ENCODE measurements at places on chromosomes 11 and 22.

DNA sequence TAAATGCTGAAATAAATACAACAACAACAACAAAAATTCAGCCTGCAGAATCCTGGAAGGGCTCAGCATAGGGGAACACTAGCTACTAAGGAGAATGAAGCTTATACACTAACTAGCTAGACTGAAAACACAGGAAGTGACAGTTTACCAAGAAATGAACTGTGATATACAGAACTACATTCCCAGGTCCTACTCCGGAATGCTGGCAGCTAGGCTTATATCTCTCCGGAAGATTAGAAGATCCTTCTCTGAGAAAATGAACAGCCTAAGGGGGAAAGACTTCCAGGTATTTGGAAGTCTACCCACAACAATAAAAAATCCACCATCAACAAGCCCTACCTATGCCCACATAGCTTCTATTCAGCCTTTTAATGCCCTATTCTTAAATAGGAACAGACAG is 31.0 kb downstream of the CCDC34 start:
- no peak for DNase-seq

DNA sequence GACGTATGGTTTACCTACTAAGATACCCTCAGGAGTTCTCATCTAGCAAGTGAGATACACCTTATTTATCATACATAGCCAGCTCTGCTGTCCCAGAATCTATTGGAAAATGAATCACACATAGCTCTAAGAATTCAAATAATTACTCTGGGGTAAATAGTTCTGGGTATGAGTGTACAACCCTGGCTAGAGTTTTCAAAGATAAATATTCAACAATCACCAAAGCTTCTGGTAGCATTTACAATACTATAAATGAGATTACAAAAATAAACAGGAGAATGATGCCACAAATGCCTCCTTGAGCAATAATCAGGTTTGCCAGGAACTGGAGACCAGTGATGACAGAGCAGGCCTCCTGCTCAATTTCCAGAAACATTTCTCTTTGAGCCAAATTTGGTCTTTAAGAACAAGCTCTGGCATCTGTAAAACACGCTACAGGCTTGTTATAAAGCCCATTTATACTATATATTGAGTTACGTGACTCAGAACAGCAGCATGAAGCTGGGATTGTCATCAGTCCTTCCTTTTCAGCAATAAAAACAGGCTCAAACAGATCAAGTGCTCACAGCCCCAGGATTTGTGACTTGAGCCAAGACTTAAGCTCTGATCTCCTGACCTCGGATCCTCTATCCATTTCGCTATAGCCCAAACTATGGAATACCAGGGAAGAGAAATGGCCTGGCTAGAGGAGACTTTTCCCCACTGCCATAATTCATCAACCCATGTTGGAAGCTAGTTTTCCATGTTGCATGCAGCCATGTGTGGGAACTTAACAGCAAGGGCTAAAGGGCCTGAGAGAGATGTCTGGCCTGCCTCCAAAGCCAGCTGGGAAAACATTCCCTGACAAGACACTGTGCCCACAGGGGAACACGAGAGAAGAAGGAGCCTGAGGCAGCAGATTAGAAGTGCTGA is 19.7 kb downstream of the RAB30 start:
- peak; percentile 61 for DNase-seq

DNA sequence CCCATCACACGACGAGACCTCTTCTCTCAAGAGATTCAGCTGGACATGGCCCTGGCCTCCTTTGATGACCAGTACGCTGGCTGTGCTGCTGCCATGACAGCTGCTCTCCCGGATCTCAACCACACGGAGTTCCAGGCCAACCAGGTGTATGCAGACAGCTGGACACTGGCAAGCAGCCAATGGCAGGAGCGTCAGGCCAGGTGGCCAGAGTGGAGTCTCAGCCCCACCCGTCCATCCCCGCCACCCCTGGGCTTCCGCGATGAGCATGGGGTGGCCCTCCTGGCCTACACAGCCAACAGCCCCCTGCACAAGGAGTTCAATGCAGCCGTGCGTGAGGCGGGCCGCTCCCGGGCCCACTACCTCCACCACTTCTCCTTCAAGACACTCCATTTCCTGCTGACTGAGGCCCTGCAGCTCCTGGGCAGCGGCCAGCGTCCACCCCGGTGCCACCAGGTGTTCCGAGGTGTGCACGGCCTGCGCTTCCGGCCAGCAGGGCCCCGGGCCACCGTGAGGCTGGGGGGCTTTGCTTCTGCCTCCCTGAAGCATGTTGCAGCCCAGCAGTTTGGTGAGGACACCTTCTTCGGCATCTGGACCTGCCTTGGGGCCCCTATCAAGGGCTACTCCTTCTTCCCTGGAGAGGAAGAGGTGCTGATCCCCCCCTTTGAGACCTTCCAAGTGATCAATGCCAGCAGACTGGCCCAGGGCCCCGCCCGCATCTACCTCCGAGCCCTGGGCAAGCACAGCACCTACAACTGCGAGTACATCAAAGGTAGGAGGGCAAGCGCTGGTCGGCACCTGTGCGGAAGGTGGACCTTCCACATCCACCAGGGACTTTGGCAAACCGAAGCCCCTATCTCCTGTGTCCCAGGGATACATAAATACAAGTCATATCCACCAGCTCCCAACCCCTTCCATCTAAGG is 11.3 kb downstream of the CHRNA10 start:
- DNase-seq, result peak; percentile 44

GRCh38 chr11:74162681-74163467 is 7.9 kb downstream of the C2CD3 start:
- no peak for DNase-seq

GRCh38 chr22:35749808-35750207 is 32.1 kb downstream of the APOL5 start:
- DNase-seq, result no peak
